ENCODE measurements at places on chromosomes 11 and 22.

DNA sequence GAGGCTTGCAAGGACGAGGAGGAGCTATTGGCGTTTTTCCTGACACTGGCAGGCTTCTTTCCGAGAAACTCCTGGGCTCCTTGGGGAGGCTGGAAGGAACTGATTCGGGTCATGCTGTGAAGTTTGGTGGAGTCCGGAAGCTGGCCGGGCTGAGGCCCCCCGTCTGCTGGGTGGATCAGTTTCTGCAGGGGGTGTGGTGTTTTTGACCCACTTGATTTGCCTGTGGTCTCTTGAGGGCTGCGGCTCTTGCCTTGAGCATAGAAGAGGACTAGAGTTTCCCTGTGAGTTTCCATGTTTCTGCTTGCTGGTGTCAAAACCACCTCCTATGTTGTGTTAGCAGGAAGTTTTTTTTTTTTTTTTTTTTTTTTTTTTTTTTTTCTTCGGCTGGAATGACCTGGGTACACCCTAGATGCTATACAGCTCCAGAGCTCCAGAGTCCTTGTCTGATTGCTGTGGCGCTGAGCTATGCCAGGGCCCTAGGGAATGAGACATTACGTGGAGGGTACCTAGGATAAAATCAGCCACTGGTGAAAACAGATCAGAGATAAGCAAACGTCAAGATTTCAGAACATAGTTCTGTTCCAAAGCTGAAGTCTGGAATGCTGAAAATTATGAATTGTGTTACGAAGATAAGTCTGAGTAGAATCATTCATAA, 728 bp downstream of the TBC1D22A start:
- no peak for DNase-seq

GRCh38 chr22:32846780-32847491, 45.4 kb downstream of the TIMP3 start:
- DNase-seq, result no peak

DNA sequence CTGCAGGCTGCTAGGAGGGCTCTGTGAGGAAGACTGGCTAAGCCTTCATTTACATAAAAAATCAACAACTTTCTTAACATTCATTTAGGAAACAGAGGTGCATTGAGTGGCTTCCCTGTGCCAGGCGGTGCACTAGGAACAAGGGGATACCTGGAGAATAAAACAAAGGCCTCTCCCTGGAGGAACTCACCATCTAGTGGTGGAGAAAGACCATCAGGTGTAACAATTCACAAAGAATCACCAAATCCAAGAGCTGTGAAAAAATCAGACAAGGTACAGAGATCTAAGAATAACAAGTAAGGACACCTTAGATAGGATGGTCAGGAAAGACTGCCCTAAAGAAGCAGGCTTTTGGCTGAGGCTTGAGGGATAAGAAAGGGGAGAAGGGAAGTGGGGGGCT, 40.3 kb downstream of the CSNK2A3 start:
- no peak for DNase-seq

- no peak for DNase-seq
These were observed 1.3 kb downstream of the ELMOD1 start for GRCh38 chr11:107592231-107592590.

Measured in stimulated activated CD4-positive, alpha-beta T cell treated with anti-CD3 and anti-CD28 coated beads, Interleukin-1b, Interleukin-23, amount 100 ng/mL, for 1 hour (primary cell).